ENCODE measurements at places on chromosomes 11 and 22.

DNA sequence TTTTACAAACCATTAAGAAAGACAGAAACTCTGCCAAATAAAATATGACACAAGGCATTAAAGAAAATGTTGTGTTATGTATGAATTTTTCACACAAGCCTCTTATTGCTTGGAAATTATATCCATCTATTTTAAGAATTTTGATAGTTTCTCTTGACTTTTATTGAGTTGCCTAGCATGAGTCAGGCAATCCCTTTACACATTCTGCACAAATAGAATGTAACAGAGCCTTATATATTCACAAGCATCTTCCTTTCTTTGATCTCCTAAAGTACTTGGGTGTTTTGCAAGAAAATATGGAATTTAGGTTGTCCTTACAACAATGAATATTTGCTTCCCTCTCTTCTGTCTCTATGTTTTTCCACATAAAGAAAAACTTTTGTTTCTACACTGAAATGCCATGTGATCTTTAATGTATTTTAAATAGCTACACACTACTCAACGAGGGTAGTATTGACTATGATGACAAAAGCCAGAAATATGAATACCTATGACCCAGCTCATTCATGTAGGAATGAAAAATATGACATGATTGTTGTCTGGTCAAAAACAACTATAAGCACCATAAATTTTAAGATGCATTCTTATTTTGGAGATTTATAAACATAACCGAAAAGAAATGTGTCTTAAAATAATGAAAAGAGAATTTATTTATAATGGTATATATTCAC, 398.8 kb downstream of the GUCY1A2 start:
- DNase-seq, result no peak

GRCh38 chr11:65262381-65262680, 569 bp downstream of the POLA2 start:
- DNase-seq, result no peak

DNA sequence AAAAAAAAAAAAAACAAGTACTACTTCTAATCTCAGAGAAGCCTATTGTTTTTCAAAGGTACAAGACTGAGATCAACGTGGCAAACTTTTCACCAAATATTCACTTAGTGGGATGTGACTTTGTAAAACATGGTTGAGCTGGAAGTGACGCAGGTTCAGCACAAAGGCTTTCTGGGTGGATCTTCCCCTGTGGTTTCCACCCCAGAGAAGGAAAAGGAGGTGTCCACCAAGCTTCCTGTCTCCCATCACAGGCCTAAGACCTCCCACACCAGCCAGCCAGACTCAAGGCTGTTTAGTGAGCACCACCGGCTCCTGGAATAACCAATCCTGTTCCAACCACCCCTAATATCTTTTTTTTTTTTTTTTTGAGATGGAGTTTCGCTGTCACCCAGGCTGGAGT, 5.7 kb downstream of the TMEM184B start:
- no peak for DNase-seq

DNA sequence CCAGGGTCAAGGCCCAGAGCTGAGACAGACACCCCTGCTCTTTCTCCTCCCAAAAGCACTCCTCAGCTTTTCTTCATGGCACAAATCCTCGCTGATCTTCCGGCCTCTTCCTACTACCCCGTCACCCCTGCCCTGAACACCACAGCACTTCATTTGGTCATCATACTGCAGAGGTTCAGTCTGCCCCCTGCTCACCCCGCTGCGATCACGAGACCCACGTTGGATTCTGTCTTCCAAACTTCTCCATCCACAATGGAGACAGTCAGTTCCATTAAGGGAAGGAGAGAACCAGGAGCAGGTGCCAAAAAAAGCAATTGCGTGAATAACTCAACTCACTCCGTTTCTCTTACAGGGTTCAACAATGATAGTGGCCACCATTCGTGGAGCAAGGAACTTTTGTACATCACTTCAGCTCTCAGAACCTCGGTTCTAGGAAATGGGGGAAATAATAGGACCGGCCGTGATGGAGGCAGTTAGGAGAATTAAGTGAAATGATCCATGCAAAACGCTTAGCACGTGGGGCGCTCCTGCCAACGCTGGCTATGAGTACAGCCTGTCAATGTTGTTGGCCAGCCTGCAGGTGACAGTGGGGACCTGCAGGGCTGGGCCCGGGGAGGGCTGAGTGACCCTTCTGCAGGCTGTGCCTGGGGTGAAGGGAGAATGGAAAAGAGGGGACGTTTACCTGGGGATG, 45.9 kb downstream of the MN1 start:
- no peak for DNase-seq

DNA sequence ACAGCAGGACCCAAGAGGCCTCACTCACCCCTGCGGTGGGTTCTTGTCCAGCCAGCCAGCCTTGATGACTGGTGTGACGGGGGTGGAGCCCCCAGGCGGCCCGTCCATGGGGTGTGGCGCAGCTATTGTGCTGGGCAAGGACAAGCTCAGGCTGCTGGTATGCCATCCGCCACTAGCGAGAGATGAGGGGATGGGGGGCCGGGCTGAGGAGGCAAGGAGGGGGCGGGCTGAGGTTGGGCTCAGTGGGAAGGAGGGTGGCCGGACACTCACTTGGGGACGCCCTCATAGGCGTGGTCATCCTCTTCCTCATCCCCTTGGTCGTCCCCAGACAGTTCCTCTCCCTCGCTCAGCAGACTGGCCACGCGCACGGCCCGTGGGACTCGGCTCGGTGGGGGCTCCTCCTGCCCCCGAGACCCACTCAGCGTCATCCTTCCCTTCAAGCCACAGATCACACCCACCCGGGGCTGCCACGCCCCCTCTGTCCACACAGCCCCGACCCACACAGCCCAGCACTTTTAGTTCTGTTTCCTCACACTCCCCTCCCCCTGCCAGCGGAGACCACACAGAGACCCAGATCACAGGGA, 38.0 kb upstream of the PDE2A start:
- DNase-seq, result no peak

GRCh38 chr22:28910569-28911303, 27.4 kb downstream of the ZNRF3 start:
- DNase-seq, result no peak

- DNase-seq, result no peak
These were observed 312.4 kb downstream of the BUD13 start for GRCh38 chr11:116460156-116460920.

DNA sequence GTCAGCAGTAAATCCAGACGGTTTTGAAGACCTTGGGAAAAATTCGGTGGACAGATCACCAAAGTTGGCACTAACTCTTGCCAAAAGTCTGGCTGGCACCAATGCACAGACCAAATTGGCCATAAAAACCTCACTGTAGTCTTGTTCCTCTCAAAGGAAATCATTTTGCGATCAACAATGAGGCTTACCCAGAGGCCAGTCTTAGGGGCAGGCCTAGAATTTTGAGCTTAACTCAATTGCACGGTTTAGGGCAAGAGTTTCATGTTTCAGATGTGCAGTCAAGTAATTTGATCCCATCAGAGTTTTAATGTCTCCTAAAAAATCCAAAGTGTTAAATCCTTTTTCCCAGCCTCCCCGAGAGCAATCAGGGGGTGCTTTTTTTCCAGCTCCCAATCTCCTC, 19.0 kb downstream of the MPPED2 start:
- no peak for DNase-seq

DNA sequence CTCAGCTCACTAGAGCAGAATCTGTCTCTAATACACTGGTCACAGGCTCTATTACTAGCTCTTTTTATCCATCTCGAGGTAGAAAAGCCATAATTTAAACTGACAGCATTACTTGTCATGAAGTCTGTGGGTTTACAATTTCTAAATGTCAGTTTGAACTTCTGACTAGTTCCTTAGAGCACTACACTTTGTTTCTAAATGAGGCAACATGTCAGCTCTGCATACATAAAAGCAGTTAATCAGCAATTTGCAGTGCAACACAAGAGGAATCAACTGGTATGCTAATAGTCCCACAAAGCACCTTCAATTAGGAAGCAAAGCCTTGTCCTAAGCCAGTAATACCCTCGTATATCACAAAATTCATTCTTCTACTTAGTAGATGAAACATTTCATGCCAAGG, 321.3 kb downstream of the TTC28 start:
- DNase-seq, result no peak

- no peak for DNase-seq
These were observed 62.2 kb upstream of the FDX1 start for GRCh38 chr11:110367571-110367970.

- DNase-seq, result no peak
These were observed 102.2 kb downstream of the TRIM29 start for GRCh38 chr11:120035756-120036155.

GRCh38 chr22:46125816-46126765, 24.2 kb upstream of the PPARA start:
- no peak for DNase-seq

DNA sequence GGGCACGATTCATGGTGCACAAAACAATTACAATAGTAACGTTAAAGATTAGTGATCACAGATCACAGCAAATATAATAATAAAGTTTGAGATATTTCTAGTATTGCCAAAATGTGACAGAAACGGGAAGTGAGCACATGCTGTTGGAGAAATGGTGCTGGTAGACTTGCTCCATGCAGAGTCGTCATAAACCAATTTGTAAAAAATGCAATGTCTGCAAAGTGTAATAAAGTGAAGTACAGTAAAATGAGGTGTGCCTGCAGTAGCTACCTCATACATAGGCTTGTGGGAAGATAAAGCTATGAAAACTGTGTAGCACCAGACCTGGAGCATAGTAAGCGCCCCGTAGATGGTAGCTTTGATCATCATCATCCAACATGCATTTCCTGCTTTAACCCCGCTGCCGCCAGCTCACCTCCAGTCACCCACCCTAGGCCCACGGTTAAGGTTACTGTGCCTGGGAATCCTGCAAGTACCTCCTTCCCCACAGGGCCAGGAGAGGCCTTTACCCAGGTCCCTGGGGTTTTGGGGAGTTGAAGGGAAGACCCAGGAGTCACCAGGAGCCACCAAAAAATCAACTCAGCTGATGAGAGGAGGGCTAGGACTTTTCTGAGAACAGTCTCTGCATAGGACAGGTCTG, 59.2 kb downstream of the MYO7A start:
- DNase-seq, result no peak

GRCh38 chr11:78319453-78319955, 98.1 kb downstream of the GAB2 start:
- no peak for DNase-seq

DNA sequence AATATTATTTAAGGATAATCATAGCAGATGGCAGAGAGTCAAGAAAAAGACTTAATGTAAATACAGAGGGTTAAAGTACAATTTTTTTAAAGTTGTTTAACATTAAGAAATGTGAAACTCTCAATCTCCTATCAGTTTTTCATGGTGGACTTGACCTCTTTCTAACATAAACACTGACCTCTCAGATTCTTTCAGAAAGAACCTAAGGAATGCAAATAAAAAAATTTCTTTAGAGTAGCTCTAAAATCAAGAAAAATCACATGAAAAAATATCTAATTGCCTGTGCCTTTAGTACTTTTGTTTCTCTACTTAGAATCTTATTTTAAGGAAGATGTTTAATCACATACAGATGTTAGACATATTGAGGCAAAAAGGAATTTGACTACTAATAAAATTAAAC, 12.9 kb downstream of the RNF141 start:
- no peak for DNase-seq

GRCh38 chr22:37943136-37943824, 10.1 kb downstream of the C22orf23 start:
- no peak for DNase-seq

DNA sequence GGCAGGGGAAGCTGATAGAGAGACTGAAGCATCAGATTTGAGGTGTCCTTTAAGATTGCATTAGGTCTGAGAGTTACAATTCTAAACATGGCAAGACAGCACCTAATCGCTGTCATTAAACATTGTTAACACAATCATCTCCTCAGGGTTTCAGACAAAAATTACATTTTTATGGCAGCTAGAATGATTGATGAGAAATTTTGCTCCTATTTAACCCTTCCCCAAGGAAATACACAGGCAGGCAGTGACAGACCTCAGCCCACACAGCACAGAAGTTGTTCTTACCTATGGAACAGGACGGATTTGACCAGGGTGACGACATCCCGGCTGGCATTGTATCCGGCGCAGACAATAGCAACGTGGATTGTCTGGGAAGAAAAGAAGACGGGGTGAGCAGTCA, 294.3 kb downstream of the LARGE1 start:
- DNase-seq, result no peak

- DNase-seq, result no peak
These were observed 42.2 kb upstream of the GCAT start for GRCh38 chr22:37765498-37765897.

- no peak for DNase-seq
These were observed 19.8 kb downstream of the SPECC1L start for GRCh38 chr22:24290459-24290858.

DNA sequence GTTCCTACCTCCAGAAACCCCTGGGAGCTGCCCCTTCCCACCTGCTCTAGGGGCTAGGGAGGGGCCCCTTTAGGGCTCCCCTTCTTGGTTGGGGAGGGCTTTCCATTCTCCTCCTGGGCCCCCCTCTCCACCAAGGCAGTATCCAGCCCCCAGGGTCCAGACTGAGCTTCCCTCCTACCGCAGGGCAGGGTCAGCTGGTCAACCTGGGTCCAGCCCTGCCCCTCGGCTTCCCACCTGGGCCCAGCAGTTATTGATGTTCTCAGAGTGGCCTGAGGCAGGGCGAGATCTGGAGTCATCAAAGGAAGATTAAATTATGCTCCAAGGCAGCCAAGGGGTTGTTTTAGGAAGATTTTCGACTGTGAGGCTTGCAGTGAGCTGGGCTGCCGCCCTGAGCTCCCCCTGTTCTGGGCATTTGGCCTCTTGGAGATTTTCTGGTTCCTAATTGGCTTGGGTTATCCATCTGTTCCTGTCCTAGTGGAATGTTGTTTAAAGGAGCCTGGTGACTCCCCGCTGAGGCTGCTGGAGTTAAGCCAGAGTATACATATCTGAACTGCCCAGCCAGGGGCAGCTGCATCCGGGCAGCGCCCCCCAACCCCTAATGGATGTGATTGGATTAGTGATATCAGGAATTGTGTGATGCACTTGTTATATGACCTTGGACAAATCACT, 1.8 kb upstream of the SLC22A8 start:
- DNase-seq, result no peak

DNA sequence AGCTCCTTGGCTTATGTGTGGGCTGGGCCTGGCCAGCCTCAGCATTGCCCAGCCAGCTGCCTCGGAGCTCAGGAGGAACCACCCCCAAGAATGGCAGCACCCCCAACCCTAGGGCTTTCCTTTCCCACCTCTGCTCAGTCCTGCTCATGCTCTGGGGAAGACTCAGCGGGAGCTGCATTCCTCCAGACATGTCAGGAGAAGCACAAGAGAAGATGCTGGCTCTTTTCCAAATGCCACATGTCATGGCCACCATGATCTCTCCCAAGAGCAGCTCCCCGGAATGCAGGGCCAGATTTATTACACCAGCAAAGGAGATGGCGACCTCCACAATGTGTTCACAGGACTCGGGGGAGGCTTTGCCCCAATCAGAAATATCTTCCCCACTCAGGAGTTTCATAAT, 143.7 kb downstream of the PKNOX2 start:
- DNase-seq, result no peak

GRCh38 chr11:3160252-3161031, 4.7 kb downstream of the OSBPL5 start:
- DNase-seq, result no peak

- DNase-seq, result no peak
These were observed 59.4 kb downstream of the OTOG start for GRCh38 chr11:17606233-17607082.

GRCh38 chr22:35044607-35045390, 21.2 kb upstream of the ISX start:
- DNase-seq, result no peak

- no peak for DNase-seq
These were observed 82.2 kb upstream of the PITPNB start for GRCh38 chr22:28001171-28001835.

Measured in stimulated activated CD8-positive, alpha-beta memory T cell treated with anti-CD3 and anti-CD28 coated beads, Interleukin-4, amount 100 ng/mL, for 1 hour (primary cell).